ENCODE measurements at places on chromosomes 16 and 17.

DNA sequence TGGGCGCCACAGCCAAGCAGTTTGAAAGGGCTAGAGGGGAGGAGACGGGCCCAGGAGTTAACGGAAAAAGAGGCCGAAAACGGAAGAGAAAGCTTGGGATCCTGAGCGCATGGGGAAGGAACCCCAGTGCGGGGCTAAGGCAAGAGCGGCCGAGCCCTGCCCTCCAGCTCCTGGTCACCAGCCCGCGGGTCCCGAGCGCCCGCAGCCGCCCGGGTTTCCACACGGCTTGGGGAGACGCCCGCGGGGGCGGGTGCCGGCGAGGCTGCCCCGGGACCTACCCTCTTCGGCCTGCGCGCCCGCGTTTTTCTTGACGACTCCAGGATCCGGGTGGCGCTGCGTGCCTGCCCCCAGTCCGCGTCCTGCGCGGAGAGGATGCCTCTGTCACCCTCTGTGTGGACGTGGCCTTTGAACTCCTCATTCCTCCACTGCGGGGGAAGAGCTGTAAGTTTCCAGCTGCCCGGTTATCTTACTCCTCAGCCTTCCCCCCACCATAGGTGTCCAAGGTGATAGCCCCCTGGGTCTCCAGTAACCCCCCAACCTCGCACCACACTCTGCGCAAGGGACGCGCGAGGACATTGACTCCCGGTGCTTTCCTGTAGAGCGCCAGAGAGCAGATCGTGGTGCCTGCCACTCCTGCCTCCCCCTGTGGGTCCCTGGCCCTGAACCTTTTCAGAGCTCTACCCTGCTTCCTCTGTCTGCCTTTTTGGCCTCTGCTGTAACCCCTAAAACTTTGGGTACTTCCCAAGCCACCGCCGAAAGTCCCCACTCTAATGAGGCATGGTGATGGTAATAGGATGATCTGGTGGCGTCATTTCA is 1.7 kb upstream of the CDH11 start:
- DNase-seq, result peak; percentile 43

- DNase-seq, result no peak
Observed at GRCh38 chr16:23279721-23280153, 22.4 kb upstream of the SCNN1B start.

DNA sequence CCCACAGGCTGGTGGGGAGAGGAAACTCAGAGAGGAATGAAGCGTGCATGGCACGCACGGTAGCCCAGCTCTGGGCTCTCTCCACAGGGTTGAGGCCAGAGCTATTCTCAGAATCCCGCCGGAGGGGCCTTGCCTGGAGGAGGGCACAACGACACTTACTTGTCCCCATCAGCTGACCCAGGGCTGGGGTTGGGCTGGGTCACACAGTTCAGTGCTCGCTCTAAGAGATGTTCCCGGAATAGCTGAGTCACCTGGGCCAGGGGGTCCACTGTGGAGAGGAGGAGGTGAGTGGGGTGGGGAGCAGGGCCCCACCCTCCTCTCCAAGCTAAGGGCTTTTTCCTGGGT is 21.8 kb downstream of the SREBF1 start:
- DNase-seq, result no peak

GRCh38 chr16:53922067-53922806 is 218.3 kb downstream of the FTO start:
- DNase-seq, result no peak

GRCh38 chr17:14427900-14428647 is 127.2 kb downstream of the HS3ST3B1 start:
- DNase-seq, result no peak

- no peak for DNase-seq
Observed at GRCh38 chr17:35701491-35701890, 29.9 kb upstream of the RASL10B start.

- DNase-seq, result no peak
Observed at GRCh38 chr17:3718201-3718600, 5.5 kb upstream of the HASPIN start.

All from MG63 (cell line).